ENCODE measurements at places on chromosomes 2 and 18.

GRCh38 chr2:218857371-218858137 is 2.1 kb upstream of the WNT6 start:
- no peak for DNase-seq

- no peak for DNase-seq
These were observed 67.3 kb downstream of the APOB start for GRCh38 chr2:20976527-20976926.

DNA sequence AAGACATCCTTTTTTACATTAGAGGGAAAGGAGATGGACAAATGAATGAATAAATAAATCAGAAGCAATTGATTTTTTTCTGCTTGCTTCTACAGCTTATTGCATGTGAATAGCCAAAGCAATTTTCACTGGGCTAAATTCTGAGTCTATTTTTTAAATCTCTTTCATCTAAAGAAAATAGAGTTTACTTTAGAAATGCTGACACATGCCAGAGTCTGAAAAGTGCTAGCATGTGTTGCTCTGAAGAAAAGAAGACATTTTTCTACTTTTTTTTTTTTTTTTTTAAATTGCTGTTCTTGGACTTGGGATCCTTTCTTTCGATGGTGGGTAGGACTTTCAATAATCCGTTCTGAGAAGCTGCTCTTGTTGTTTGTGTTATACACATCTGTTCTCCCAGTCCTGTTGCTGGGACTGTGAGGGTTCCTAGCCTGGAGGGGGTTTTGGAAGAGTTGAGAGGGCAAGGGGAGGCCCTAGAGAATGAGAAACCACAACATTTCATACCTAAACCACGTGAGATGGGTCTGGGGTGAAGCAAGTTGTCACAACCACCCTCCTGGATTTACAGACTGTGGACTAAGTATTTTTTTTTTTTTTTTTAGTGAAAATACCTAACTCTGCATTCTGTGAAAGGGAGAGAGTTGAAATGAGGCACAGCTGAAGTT is 193.5 kb downstream of the PRKCE start:
- DNase-seq = peak; percentile 73

DNA sequence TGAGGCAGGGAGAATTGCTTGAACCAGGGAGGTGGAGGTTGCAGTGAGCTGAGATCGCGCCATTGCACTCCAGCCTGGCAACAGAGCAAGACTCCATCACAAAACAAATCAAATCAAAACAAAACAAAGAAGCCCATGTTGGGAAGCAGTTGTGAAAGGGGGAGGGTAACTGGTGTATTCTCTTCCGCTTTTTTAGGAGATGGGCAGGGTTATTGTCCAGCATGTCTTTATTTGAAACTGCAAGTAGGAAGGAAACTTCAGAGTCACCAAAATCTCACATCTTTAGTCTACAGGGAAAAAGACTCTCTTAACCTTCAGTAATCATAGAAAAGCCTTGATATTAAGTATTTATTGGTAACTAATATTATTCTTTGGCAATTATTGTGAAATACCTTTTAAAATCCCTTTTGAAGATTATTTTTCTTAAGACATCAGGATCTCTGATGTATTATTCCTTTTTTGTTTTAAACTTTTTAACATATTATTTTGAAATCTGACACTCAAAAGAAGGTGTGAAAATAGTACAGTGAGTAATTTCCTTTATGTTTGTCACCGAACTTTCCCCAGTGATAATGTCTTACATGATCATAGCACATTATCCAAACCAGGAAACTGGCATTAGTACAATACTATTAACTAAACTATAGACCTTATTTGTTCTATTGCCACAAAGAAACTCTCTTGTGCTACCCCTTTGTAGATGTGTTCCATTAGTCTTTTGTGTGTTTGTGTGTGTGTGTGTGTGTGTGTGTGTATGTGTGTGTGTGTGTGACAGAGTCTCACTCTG is 84.3 kb upstream of the LTBP1 start:
- DNase-seq = no peak

DNA sequence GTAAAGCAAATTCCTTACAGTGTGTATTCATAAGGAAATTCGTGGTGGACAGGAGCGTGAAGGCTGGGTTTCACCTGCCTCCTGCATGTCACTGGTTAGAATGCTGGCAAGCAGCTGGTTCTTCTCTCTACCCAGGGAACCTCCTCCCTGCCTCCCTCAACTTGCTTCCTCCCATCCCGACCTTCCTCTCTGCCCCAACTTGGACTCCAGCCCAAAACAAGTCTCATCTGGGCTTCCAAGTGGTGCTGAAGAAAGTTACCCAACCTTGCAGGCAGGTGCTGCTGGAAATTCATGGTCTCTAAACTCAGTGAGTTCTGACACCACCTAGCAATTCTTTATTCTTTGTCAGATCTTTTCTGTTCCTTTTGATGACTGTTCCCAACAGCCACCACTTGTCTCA is 184.5 kb downstream of the BCL2 start:
- DNase-seq = peak; percentile 38

Data from RPMI8226 (cell line).